NCI-H1436 treated with DMSO at 0.1 percent for 48 hours (cell line): ENCODE measurements at places on chromosomes 12 and 14.

DNA sequence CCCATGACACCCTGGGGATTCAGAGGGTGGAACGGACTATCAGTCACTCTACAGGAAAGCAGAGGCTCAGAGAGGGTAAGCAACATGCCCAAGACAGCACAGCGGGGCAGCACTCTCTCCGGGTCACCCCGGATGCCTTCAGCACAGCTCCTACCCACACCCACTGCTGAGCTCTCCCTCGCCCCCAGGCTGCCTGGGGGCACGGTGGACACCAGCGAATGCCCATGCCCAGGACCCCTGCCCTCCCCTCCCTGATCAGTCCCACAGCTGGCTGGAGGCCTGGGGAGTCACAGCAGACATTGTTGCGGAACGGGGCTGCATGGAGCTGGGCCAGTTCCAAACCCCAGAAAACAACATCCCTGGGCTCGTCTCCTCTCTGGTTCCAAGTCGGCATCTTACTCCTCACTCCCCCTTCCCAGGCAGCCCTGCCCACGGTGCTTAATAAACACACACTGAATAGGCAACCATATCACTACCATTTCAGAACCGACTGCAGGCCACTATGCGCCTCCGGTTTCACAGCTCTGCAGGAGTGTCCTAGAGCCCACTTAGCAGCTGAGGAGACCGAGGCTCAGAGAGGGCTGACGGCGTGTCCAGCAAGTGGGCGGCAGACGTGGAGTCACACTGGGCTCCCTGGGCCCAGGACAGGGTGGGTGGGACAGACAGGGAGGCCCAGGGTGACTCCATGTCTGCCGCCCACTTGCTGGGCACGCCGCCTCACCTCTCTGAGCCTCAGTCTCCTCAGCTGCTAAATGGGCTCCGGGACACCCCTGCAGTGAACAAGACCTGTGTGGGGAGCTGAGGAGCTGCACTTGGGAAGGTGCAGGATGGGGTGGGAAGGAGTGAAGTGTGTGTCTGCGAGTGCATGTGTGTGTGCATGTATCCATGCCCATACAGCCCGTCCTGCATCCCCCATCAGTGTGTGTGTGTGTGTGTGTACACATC, 27.0 kb downstream of the CCDC85C start:
- DNase-seq: no peak

- DNase-seq: no peak
These were observed 61.2 kb upstream of the DYNC1H1 start for GRCh38 chr14:101903111-101903561.

GRCh38 chr14:54219261-54220070, 177.3 kb upstream of the CDKN3 start:
- DNase-seq: no peak

DNA sequence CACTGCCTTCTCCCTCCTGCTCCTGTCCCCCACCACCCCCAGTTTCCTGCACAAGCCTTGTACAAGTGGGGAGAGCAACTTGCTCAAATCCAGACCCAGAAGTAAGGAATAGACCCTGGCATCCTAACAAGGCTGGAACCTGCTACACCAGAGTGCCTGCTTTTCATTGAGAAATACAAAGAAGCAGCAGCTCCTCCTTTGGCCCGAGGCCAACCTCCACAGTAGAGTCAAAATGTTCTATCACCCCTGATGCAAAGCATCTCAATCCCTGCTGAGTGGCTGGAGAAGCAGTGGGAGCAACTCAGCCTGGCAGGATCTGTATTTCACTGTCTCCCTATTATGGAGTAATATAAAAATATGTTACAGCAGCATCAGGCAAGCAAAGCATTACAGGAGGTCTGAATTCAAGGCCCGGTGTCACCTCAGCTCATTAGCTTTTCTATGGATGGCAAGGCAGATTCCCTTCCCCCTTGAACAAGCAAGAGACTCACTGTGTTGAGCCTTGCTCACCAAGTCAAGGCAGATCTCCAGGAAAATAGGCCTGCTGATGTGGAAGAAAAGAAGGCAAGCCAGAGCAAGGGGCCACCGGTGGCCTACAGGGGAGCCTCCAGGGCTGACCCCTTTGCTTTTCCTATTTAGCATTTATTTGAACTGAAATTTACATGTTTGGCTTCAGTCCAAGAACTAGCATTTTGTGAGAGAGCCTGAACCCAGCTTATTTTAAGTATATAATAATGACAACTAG, 186.3 kb upstream of the EGLN3 start:
- no peak for DNase-seq

- DNase-seq: no peak
These were observed 3.3 kb upstream of the ATG101 start for GRCh38 chr12:52066346-52067080.

GRCh38 chr12:31961137-31961536, 1.9 kb downstream of the RESF1 start:
- no peak for DNase-seq

- no peak for DNase-seq
These were observed 268.7 kb downstream of the AKAP6 start for GRCh38 chr14:32597771-32598170.

- no peak for DNase-seq
These were observed at the start of gene PDE6H for GRCh38 chr12:14972816-14973215. PDE6H (plus strand) TSS chr12:14973042; CDS start chr12:14978013, 4,971 bp downstream.

GRCh38 chr12:94663702-94664101, 13.3 kb upstream of the TMCC3 start:
- no peak for DNase-seq

- no peak for DNase-seq
These were observed 30.3 kb downstream of the FAIM2 start for GRCh38 chr12:49873361-49873934.

DNA sequence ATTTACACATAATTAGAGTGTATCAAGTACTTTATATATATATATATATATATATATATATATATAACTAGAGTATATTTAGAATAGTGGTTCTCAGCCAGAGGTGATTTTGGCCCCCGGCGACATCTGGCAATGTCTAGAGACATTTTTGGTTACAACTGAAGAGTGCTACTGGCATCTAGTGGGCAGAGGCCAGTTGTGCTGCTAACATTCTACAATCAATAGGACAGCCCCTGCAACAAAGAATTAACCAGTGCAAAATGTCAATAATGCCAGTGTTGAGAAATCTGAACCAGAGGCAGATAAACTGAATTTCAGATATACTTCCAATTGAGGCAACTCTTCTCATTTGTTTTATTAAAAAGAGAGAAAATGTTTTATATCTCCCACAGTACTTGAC, 8.9 kb downstream of the GTF2A1 start:
- DNase-seq: no peak

DNA sequence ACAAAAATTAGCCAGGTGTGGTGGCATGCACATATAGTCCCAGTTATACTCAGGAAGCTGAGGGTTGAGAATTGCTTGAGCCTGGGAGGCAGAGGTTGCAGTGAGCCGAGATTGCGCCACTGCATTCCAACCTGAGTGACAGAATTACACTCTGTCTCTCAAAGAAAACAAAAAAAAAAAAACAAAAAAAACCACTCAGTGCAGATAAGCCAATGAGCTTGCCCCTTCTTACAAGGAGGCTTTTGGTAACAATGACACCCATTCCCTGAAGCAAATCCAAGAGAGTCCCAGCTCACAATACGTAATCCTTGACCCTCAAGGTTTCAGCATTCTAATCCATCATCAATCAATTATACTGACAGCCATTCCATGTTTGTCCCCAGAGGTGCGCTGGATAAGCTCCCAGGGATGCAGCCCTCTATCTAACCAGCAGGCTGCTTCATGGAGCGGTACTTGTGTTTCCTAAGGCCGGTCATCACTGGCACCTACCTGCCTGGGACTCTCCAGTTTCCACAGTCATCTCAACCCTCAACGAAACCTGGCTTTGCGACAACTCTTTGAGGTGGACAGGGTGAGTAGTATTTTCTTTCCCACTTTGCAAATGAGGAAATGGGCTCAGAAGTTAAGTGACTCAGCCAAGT, 12.4 kb downstream of the GCN1 start:
- no peak for DNase-seq

- no peak for DNase-seq
These were observed 1.0 kb downstream of the PGF start for GRCh38 chr14:74954232-74954946.

DNA sequence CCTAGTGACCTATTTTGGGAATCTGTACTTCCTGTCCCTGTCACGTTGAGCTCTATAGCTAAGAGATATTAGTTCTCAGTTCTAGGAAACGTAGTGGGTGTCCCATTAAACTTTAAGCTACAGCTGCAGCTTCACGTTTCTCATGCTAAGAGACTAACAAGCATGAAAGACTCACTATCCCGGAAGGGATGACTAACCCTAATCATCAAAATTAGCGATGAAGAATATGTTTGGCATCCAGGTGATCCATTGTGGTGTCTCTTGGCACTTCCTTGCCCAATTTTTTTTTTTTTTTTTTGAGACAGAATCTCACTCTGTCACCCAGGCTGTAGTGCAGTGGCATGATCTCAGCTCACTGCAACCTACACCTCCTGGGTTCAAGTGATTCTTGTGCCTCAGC, 11.0 kb upstream of the LALBA start:
- DNase-seq: no peak

- DNase-seq: no peak
These were observed 9.9 kb downstream of the UBC start for GRCh38 chr12:124904306-124905098.

GRCh38 chr12:107126796-107127481, 33.6 kb upstream of the CRY1 start:
- DNase-seq: peak; percentile 25

- DNase-seq: no peak
These were observed 21.6 kb upstream of the TMCC3 start for GRCh38 chr12:94671917-94672316.

DNA sequence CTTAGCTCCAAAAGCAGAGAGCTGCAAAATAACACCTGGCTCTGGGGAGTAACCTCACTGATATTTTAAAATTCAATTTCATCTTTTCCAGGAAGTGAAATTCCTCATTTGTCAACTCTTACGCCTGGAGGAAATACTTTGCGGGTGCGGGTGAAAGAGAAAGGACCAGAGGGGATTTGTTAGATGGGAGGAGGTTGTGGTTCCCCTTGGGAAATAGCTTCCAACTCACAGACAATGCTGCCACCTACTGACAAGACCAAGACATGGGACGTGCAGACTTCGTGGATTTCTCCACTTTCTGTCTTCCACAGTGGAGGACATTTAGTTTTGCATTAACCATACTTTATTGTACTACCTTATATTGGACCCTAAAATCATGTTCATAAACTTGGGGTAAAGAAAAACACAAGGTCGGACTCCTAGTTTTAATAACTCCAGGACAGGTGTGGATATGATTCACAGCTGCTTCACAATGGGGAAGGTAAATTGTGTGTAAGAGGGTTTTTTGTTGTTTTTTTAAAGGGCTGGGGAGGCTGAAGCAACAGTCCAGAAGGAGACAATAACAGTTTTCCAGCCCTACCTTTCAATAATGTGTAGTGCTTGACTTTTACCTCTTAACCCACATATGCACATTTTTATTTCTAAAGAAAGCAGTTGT, 10.8 kb downstream of the FBXL14 start:
- DNase-seq: peak; percentile 45

- no peak for DNase-seq
These were observed 35.6 kb downstream of the GNS start for GRCh38 chr12:64723630-64724029.

DNA sequence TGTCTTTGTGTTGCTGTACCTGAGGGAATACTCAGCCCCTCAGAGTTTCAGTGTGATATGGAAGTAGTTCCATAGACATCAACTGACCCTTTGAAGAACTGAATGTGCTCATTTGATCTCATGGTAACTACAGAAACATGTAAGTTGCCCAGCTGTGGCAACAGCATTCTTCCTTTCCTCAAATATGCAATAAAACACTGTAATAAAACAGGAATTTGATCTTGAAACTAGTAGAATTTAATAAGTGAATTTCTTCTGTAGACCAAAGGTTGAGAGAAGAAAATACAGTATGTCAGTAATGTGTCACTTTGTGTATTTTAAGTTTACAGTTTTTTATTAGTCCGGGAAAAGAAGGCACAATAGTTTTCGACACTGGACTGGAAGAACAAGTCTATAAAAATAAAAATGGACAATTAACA, 31.9 kb downstream of the KCTD10 start:
- DNase-seq: no peak

GRCh38 chr14:88305528-88306322, 17.3 kb downstream of the KCNK10 start:
- DNase-seq: no peak

DNA sequence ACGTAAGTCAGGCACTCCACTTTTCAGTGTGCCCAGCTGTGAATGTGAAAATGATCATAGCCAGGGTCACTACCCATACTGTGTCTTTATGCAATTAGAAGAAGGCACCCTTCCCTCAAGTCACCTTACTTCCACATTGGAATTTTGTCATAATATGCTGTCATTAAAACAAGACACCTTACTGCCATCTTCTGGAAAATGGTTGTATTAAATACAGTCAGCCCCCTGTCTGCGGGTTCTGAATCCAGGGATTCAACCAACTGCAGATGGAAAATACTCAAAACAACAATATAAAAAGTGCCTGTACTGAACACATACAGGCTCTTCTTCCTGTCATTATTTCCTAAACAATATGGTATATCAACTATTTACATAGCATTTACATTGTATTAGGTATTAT, 70.2 kb upstream of the TBX5 start:
- DNase-seq: no peak

DNA sequence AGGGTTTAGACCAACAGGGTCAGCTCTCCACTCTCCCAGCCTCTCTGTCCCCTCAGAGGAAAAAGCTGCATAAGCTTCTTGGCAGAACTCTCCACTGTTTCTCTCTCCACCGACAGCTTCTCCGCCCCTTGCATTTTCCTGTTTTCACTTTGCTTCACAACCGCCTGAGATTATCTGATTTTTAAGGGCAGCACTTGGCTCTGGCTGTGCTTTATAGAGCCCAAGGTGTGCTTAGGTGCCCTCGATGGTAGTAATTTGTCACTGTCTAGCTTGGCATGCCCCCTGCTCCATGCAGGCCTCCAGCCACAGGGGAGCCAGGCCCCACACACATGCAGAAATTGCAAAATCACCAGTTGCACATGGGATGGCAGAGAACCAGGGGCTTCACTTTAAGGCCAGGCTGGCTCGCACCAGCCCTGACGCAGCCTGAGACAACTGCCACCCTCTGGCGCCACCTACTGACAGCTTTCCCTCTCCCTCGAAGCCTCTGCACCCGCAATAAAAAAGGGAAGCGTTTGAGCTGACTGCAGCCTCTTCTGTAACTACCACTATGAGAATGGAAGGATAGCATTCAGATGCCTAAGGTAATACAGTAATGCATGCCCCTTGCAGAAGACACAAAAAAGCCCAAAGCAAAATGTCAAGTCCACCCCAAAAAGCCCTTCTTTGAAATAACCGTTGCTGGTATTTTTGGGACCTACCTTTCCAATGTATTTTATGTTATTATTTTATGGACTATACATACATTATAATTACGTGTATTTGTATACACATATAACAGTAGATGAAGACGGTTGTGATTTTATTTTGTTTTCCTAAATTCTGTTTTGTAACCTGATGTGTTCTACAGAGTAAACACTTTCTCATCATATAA, 32.0 kb upstream of the RIMBP2 start:
- no peak for DNase-seq

- DNase-seq: no peak
These were observed 27.7 kb downstream of the TPCN1 start for GRCh38 chr12:113248842-113249435.
